ENCODE measurements at places on chromosomes 4 and X. TPM values are rescaled to one million over a fixed set of nuclear protein-coding genes. Genes with fewer than 3 reads are reported as not detected.

Gene HSD17B11
- 235 TPM for polyA plus RNA-seq

- no peak for DNase-seq
Measured at GRCh38 chrX:72009731-72010130, 99.1 kb downstream of the NHSL2 start.

DNA sequence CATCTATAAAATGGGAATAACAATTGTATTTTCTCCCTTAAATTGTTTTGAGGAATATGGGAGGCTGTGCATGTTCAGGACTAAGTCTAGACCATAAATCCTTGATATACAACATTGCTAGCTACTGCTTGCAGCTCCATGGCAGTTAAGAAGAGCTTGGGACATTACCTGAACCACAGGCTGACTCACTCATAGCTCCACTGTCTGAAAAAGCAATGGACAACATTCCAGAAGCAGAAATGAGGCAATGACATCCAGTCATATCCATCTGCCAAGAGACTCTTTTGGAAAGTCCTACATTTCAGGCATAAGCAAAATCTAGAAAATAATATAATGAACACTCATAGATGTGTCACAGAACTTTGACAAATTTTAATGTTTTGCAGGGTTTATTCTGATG lies 167.3 kb upstream of the LEF1 start:
- DNase-seq, result no peak

DNA sequence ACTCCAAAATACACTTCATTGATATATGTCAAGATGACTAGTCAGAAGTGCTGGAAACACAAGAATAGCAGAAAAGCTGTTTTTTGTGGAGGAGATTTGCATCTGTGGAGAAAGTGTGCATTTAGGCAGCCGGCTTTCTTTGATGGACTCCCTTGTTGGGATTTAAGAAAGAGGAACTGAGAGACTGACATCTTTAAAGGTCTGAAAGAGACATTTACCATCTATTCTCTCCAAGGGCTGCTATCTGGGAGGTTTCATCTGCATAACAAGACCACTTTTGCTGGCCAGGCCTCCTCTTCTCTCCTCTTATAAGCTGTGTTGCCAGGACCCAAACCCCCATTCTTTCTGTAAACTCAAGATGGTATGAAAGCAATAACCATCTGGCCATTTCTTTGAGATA lies 1065.0 kb downstream of the NLGN4X start:
- no peak for DNase-seq

DNA sequence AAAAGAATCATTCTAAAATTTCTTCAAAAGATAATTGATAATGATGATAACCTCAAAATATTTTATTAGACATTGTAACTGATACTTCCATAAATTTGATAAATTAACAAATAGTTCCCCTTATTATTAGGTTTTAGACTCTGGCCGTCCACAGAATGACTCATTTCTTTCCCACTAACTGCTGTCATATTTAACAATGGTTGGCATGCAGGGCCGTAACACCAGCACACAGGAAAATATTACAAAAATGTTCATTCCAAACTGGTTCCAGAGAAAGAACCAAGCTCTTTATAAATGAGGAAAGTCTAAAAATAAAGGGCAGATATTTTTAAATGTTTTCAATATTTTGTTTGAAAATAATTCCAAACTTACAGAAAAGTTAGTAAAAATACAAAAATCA lies 28.2 kb downstream of the WDFY3 start:
- no peak for DNase-seq

Measured in large intestine (tissue), 12 donors.